ENCODE measurements at places on chromosomes 13 and 19.

GRCh38 chr13:50140153-50140552 lies 124.9 kb downstream of the KCNRG start:
- no peak for DNase-seq

DNA sequence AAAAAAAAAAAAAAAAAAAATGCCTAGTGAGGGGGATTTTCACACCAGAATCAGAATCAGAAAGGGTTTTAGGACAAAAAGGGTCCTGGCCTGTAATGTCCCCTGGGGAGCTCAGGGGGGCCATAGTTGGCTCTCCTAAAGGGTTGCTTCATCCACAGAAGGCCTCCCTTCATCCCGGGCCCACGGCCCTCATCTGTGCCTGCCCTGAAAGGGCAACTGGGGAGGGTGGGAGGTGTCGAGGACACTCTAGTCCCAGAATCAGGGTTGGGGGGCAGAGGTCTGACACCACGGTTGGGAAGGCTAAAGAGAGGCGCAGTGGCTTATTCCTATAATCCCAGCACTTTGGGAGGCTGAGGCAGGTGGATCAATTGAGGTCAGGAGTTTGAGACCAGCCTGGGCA lies 22.5 kb upstream of the ZNRF4 start:
- DNase-seq, result no peak

GRCh38 chr13:86710896-86711295 lies 911.7 kb upstream of the SLITRK6 start:
- no peak for DNase-seq

DNA sequence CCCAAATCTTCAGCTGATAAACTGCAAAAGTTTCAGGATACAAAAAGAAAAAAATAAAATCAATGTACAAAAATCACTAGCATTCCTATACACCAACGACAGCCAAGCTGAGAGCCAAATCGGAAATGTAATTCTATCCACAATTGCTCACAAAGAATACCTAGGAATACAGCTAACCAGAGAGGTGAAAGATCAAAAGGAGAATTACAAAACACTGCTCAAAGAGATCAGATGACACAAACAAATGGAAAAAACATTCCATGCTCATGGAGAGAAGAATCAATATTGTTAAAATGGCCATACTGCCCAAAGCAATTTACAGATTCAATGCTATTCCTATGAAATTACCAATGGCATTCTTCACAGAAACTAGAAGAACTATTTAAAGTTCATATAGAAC lies 29.5 kb downstream of the NLRP11 start:
- no peak for DNase-seq

- DNase-seq, result no peak
These were observed 23.7 kb upstream of the SEMA6B start for GRCh38 chr19:4582980-4583842.

GRCh38 chr13:33697926-33698325 lies 120.0 kb upstream of the RFC3 start:
- DNase-seq, result no peak

DNA sequence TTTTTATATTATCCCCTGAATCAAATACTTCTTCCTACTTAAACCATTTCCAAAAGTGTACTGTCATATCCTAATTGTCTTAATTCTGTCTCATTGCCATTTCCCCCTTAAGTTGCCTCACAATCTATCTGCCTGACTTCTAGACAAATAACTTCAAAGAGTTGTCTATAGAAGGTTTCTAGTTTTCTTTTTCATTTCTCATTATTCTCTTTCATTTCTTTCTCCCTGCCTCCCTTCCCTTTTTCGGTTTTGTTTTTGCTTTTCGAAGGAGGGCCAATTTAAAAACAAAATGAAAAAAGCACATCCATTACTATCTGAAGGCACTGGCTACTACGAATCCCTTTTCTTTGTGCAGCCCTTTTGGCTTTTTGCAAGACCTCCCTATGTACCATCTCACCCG lies 367.2 kb downstream of the DNAJC15 start:
- DNase-seq, result no peak

DNA sequence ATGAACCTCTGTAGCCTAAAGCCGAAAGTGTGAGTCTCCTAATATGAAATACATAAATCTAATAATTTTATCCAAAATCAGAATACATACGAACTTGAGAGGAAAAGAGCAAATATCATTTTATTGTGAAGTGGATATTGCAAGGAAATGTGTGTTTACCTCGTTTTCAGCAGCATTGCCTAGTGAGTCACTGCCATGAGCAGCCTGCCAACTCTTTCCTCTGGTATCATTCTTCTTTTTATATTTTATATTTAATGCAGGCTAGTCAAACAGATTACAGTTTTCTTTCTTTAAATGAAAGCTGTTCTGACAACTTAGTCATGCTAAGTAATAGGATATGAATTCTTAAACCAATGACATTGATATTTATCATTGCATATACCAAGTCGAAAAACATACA lies 44.2 kb downstream of the EDNRB start:
- no peak for DNase-seq

DNA sequence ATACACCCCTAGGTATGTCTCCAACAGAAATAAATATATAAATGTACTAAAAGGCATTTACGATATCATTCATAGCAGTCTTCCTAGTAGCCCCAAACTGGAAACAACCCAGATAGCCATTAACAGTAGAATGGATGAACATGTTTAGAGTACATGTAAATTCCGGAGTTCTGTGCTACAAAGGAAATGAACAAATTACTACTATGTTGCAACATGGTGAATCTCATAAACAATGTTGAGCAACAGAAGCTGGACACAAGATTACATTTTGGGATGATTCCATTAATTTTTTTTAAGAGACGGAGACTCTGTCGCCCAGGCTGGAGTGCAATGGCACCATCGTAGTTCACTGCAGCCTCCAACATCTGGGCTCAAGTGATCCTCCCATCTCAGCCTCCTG lies 5.9 kb upstream of the SLC7A10 start:
- DNase-seq, result no peak

GRCh38 chr19:18993115-18993514 lies 40.2 kb downstream of the SUGP2 start:
- no peak for DNase-seq

DNA sequence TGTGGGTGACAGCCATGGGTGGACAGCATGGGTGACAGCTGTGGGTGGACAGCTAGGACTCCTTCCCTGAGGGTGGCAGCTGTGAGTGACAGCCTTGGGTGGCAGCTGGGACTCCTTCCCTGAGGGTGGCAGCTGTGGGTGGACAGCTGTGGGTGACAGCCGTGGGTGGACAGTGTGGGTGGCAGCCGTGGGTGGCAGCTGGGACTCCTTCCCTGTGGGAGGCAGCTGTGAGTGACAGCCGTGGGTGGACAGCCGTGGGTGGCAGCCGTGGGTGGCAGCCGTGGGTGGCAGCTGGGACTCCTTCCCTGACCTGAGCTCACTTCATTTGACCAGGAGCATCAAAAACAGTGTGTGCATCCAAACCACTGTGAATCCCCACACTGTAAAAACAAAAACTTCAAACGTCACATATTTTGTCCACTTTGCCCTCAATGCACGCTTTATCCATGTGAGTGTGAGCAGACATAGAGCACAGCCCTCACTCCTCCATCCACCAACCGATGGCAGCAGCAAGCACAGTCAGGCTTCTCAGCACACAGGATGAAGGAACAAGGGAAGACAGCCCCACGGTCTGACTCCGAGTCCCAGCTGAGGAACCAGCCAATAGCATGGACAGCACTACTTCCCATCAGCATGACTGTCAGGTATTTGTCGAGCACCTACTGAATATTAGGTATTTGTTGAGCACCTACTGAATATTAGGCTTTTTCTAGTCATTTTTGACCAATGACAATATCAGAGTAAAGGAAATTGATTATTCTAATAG lies 1.6 kb upstream of the CFAP97D2 start:
- DNase-seq, result no peak

- DNase-seq, result no peak
These were observed 647 bp downstream of the RNF225 start for GRCh38 chr19:58395979-58396627.

DNA sequence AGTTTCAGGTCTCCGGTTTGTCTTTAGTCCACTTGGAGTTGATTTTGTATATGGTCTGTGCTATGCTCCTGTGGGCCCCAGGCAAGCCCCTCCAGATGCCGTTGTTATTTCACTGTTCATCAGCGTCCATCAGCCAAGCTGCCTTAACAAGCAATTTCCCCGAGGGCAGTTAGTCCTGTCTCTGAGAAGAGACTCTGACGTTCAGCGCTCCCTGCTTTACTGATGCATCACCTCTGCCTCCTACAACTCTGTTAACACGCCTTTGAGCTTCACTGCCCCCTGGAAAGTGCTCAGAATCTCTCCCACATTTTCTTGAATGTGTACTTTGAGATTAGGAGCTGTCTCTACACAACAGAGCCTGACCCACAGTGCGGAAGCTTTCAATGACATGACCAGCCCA lies 41.8 kb upstream of the UBAC2 start:
- DNase-seq, result no peak

- DNase-seq, result no peak
These were observed 71.1 kb downstream of the CBY2 start for GRCh38 chr13:45773236-45773635.

- DNase-seq, result no peak
These were observed 62.7 kb downstream of the SIPA1L3 start for GRCh38 chr19:37969695-37970094.

DNA sequence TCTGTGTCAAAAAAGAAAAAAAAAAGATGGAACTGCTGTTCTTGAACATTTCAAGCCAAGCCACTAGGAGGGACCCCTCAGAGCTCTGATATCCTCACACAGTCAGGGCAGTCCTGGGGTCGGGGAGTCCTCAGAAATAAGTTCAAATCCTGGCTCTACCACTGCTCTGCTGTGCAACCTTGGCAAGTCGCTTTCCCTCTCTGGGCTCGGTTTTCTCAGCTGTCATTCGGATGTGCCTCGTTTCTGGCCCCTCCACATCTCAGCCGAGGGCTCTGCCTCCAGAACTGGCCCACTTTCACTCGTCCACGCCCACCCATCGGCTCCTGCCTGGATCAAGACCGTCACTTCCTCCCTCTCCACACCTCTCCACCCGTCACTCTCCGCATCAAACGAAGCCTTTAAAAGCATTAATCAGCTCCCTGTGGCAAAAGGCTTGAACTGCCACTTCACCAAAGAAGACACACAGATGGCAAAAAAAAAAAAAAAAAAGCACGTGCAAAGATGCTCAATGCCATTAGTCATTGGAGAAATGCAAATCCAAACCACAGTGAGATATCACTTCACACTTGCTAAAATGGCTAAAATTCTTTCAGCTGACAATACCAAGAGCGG lies 7.4 kb upstream of the ZNRF4 start:
- DNase-seq, result no peak

GRCh38 chr19:45144431-45145269 lies 16.1 kb downstream of the NKPD1 start:
- no peak for DNase-seq

GRCh38 chr13:110557610-110558305 lies 3.8 kb downstream of the RAB20 start:
- no peak for DNase-seq

DNA sequence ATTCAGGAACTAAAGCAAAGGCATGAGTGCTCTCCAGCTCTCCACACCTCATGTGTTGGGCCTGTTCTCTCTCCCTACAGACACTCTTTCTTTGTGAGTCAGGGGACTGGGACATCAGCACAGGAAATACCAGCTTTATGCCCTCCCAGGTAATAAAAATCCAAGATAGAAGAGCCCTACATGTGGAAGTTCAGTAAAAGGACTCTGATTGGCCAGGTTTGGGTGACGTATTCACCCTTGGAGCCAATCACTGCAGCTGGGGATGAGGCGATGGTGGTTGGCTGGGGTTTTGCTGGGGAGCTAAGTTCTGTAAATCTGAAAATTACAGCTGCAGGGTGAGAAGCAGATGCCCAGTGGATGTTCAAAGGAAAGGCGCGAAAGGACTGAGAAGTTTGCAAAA lies 32.5 kb downstream of the CCDC70 start:
- no peak for DNase-seq

DNA sequence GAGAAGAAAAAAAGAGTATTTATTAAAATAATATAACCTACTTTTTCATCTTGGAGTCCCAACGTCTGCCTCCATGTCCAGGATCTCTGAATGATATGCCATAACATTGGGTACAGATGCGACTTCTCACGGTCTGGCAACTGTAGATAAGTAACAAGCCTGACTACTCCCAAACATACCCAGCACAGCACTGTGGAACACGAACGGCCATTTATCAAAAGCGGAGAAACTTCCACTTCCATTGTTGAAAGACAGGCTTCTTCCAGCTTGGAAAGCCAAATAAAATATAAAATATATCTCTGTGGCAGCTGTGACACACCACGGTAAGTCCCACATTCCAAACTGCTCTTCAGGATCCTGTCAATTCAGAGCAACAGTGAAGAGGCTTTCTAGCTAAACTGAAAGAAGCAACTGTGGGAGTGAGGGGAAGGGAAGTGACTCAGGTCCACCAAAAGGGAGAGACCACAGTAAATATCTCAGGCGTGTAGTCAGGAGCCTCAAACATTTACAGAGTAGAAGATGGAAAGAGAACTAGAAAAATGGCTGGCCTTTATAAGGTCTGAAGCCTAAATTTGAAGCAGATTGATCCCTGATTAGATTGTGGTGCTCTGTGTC lies 331.7 kb downstream of the LIG4 start:
- no peak for DNase-seq

DNA sequence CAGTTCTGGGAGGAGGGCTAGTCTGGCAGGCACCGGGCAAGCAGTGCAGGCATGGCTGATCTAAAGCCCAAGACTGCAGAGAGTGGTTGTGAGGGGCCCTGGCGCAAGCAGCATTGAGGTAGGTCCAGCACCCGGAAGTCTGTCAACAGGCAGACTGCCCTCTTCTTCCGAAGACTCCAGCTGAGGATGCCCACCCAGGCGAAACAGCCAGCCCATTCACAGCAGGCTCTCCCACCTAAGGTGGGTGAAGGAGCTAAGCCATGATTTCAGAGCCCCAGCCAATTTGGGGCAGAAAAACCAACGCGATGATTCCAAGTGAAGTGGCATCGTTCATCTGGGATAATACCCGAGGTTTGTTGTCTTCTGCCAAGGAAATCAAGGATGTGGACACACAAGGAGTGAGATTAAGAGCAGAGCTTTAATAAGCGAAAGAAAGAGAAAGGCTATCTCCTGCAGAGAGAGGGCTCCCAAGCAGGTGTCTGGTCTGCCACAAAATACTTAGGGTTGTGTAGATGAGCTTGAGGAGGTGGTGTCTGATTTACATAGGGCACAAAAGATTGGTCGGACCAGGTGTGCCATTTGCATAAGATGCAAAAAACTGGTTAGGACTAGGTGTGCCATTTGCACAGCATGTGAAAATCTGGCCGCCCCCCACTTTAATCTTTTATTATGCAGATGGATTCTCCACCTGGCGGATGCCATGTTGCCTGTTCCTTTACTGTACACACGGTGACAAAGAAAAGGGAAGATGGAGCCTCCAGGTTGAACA lies 22.6 kb downstream of the FAM124A start:
- DNase-seq, result no peak

GRCh38 chr13:30978981-30979956 lies 46.8 kb downstream of the TEX26 start:
- DNase-seq, result peak; percentile 33

- DNase-seq, result no peak
These were observed 3.7 kb upstream of the RGCC start for GRCh38 chr13:41453620-41454019.

DNA sequence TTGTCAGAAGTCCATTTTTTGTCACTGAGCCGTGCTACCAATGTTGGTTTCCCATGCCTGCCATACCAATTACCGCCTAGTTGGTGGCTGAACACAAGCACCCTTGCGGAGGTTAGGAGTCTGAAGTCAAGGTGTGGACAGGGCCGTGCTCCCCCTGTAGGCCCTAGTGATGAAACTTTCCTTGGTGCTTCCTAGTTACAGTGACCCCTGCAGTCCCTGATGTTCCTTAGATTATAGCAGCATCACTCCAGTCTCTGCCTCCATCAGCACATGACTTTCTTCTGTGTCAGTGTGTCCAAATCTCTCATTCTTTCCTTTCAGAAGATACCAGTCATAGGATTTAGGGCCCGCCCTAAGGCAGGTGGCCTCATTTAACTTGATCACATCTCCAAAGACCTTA lies 99.0 kb downstream of the MYO16 start:
- no peak for DNase-seq

Measured in CD4-positive, alpha-beta T cell treated with Interleukin-1 beta for 1 hour (primary cell).